ENCODE measurements at places on chromosomes 3 and 15.

GRCh38 chr3:120177707-120178306 lies 83.6 kb upstream of the GSK3B start:
- DNase-seq: no peak

- peak; percentile 52 for DNase-seq
These were observed 340.8 kb upstream of the SUCLG2 start for GRCh38 chr3:67995206-67995605.

DNA sequence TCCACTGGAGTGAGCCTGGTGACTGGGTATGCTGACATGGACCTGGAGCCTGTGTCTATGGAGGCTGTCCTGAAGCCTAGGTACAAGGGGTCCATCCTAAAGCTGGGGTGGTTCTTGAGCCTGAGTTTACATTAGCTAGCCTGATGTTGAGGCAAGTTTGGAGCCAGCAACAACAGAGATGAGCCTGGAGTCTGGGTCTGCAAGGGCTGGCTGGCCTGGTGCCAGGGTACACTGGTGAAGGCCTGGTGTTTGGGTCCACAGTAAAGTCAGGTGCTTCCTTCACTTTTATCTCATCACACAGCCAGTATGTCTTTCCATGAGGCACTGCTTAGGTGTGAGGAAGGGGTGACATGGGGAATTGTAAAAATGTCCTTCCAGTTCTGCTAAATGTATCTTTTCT lies 49.5 kb downstream of the TP63 start:
- DNase-seq: no peak

DNA sequence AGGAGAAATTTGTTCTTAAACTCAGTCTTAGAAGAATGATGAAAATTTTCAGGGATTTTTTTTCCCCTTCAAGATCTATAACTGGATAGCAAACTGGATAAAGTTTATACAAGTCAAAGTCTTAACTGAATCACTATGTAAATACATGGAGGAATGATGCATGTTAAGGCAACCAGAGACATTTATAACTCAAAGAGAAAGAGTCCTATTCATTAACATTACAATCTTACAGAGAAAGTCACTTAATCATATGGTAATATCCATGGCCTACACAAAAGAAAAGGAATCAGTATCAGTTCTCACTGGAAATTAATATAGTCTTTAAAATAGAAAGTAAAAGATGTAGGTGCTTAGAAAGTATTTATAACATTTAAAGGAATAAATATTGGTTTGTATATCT lies 869.1 kb downstream of the TBL1XR1 start:
- DNase-seq: no peak

DNA sequence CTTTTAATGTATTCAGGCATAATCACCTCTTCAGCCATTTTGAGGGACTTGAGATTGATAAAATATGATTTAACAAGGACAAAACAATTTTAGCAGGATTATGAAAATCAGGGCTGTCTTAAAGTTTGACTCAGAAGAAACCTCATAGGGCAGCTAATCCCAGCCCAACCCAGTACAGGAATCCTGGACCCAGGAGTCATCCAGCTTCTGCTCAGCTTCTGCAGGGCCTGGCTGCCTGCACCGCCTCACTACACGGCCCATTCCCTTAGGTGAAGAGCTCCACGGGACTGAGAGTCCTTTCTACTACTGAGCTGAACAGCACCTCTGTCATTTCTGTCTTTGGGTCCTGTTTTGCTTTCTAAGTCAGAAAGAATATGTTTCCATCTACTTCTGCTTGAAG lies 37.5 kb downstream of the ARHGAP31 start:
- no peak for DNase-seq

GRCh38 chr3:24160424-24161095 lies 215.5 kb downstream of the NR1D2 start:
- peak; percentile 55 for DNase-seq

- no peak for DNase-seq
These were observed 36.4 kb upstream of the PRR23E start for GRCh38 chr3:127156338-127157050.

GRCh38 chr3:183272791-183273190 lies 19.7 kb downstream of the B3GNT5 start:
- no peak for DNase-seq
